HT1080 (cell line): ENCODE measurements at places on chromosomes 1 and 21. TPM values are rescaled to one million over a fixed set of nuclear protein-coding genes. Genes with fewer than 3 reads are reported as not detected.

Gene MINDY1
- 12.5 and 15.4 TPM in 2 replicates for total RNA-seq

Gene DNAJC28
- 0.68 TPM in 1 of 2 replicates, not detected in the other for total RNA-seq

Gene CYB561D1
- total RNA-seq, result 2.6 and 2.7 TPM in 2 replicates

Gene NCMAP
- not detected in 2 replicates for total RNA-seq

Gene TCHH
- total RNA-seq, result under 0.01 TPM in 1 of 2 replicates, not detected in the other

Gene NUDT17
- 5.8 and 7.2 TPM in 2 replicates for total RNA-seq
